ENCODE measurements at places on chromosomes 7 and 10.

DNA sequence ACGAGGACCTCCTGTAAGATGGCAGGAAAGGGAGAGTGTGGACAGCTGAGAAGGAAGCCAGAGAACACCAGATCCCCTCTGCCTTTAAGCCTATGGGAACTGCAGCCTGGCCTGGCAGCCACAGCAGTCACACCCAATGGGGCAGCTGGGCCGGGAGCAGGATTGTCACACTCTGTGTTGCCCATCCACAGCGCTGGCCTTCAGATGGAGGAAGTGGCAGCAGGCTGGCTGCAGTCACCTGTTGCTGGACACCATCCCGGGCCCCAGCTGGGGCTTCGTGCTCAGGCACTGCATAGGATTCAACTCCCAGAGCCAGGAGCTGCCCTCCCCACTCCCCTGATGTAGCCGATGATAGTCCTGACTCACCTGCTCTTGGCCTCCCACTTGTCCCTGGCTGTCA is 114.4 kb downstream of the COL13A1 start:
- no peak for DNase-seq

GRCh38 chr7:148547951-148548350 is 42.6 kb upstream of the C7orf33 start:
- no peak for DNase-seq

DNA sequence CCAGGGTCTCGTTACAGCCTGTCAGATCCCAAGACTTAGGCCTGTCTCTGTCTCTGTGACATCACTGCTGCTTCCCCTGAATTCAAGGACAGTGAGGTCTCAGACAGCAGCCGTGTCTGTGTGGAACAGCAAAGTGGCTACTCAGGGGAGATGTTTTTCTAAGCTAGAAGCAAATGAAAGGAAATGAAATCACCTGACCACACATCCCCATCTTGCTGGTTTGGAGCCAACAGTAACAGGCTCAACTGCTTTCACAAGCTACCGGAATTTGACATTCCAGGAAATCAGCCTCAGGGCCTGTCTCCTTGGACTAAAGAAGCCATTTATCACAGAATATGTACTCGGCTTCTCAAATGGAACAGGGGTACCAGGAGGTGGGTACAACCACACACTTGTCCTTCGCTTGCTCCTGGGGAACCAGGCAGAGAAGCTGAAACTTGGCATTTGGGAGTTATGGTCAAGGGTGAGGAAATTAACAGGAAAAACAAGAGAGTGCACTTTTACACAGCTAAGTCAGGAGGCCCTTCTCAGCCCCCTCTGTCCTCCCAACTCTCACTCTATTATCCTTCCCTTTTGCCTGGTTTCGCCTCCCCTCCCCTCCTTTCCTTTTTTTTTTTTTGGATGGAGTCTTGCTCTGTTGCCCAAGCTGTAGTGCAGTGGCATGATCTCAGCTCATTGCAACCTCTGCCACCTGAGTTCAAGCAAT is 73.2 kb downstream of the SPDYE5 start:
- DNase-seq: no peak

GRCh38 chr7:80731281-80731680 is 92.8 kb downstream of the CD36 start:
- no peak for DNase-seq

DNA sequence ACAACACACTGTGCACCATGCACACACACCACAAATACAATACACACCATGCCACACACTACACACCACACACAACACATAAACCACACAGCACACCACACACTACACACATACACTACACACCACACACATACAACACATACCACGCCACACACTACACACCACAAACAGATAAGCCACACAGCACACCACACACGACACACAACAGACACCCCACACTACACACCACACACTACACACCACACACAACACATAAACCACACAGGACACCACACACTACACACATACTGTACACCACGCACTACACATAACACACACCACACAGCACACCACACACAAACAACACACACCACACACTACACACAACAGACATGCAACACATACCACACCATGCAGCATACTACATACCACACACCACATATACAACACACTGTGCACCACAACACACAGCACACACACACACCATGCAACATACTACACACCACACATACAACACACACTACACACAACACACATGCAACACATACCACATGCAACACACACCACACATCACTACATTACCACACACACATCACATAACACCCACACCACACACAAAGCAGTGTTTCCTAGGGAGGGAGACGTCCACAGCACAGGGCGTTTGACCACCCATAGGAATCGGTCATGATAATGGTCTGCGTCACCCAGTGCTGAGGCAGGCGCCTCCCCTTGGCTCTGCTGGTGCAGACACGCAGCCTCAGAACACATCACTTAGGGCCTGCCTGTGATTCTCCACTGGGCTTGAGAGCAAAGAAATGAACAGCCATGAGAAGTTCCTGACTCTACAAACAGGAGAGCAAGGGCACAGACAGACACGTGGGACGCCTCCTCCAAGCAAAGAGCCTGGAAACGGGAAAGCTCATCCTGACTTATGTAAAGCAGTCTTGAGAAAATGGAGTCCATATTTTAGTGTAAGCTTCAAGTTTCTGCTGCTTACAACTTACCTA is 458.3 kb downstream of the PTPRN2 start:
- DNase-seq: no peak

DNA sequence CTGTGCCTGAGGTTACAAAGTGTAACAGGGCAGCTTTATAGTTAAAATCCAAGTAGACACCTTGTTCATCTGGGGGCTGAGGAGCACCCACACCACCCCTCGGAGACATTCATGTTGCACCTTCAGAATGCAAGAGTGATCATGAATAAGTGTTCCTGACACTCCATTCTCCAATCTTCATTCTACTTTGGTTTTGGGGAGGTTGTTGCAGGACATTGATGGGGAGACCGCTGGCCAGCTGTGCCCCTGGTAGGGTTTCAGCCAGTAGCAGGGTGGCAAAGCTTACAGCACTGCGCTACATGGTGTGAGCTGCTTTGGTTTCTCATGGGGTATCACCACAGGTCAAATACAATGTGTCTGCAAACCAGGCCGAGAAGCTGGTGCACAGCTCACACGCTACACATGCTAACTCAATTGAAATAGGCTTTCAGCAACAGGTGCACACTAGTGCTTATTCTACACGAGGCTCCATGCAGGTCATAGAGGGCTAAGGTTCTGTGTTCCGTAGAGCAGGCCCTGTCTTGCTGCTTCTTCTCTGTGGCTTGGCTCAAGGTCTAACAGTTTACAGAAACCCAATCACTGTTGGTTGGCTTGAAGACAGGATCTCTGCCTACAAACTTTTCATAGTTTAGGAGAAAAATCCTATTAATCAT is 317.4 kb upstream of the ZNF32 start:
- DNase-seq: no peak

DNA sequence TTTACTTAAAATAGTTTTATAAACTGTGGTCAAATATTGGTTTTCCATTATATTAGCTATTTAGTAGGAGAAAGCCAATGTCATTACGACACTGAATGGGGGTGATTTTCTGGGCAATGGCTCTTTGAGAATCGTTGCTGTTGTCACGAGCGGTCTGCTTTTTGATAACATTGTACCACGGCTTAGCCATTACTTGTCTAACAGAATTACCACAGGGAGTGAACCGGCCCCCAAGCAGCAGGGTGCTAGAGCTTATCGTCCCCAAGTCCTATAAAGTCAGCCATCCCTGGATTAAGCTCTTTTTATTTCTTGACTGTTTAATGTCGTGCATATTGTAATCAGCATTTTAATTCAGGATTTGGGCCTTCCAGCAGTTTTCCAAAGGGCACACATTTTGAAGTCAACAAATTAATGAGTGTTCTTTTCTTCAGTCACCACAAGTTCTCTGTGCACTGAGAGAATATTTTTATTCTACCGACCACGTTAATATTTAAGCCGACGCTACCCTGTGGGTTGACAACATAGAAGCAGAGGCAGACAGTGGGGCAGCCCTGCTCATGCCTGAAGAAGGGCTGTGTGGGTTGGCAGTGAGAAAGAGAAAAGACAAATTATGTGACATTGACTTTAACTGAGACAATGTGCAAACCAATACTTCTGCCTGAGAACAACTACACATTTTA is 125.8 kb downstream of the ICA1 start:
- DNase-seq: no peak

- DNase-seq: no peak
Observed at GRCh38 chr7:45171946-45172345, 14.4 kb downstream of the RAMP3 start.

DNA sequence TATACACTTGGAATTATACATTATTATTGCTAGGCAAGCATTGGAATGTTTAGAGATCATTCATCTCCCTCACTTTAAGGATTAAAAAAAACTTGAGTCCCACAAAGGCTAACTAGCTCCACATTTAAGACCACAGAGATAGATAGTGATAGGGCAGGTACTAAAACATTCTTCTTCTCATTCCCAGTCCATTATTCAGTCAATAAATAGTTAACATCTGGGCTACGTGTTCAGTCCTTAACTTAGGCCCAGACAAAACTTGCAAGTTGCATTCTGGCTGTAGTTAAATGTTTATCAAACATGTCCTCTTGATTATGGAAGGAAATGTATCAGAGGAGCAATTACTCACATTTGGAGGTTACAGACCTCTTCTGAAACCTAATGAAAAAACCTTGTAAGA is 2.4 kb downstream of the GNG11 start:
- DNase-seq: no peak

GRCh38 chr7:98240961-98241673 is 10.9 kb downstream of the TECPR1 start:
- no peak for DNase-seq

- no peak for DNase-seq
Observed at GRCh38 chr10:86553639-86554038, 32.0 kb upstream of the WAPL start.

GRCh38 chr7:159007996-159008389 is 136.7 kb downstream of the VIPR2 start:
- DNase-seq: no peak

DNA sequence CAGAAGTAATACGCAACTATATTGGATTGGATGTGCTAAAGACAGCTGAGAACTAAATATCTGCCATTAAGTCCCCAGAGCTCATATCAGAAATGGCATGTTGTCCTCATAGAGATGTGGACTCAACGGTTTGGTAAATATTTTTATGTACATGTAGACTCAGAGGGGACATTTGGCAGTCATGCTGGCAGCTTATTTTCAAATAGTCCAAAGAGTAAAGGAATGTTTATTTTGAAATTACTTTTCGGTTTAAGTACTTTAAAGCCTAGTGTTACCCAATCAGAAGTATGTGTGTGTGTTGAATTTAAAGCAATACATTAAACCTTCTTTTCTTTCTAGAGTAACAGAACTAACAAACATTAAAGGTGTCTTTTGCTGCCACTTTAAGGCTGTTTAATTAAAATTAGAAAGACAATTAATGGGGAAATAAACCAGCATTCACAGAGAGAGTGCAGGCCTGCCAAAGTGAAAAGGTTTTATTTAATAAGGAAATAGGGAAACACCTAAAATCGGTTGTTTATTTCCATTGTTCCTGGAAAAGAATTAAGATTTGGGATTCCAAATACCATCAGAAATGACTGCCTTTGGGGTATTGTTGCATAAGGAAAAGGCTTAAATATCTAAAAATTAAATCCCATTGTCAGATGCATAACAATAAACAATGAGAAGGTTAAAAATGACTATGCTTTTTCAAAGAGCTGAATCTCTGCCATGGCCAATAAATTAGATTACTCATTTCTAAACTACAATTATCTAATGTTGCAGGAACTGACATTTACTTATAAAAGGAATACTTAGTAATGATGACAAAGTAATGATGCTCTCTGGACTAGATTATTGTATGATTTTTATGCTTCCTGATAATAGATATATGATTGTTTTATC is 113.4 kb upstream of the AHR start:
- DNase-seq: no peak

GRCh38 chr10:53918755-53919154 is 882.3 kb downstream of the PCDH15 start:
- no peak for DNase-seq

DNA sequence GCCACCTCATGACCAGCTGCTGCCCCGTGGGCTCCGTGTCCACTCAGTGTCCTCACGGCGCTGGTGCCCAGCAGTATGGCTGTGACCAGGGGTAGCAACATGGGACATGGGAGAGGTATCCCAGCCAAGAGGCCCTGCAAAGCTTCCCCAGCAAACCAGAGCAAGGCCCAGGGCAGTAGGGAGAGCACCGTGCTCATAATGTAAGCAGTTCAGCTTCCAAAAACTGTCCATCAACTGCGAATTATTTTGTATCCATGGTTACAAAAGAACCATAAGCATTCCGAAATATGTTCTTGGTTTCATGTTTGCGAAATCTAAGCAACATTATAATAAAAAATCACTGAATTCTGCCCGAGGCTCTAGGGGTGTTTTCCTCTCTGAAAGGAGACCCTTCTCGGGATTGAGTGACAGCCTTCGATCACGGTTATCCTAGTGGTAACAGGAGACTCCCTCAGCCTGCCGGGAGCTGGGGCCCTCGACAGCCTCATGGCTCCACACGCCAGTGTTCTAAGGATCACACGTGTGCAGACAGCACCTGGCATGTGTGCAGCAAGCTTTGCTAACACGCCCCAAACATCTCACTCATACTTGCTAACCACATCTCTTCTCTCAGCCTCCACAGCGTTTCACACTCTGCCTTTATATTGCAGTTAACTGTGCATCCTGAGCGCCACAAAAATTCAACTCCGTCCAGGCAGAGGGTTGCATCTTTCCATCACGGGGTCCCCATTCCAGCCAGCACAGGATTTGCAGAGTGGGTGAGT is 117.6 kb downstream of the DIP2C start:
- DNase-seq: no peak

DNA sequence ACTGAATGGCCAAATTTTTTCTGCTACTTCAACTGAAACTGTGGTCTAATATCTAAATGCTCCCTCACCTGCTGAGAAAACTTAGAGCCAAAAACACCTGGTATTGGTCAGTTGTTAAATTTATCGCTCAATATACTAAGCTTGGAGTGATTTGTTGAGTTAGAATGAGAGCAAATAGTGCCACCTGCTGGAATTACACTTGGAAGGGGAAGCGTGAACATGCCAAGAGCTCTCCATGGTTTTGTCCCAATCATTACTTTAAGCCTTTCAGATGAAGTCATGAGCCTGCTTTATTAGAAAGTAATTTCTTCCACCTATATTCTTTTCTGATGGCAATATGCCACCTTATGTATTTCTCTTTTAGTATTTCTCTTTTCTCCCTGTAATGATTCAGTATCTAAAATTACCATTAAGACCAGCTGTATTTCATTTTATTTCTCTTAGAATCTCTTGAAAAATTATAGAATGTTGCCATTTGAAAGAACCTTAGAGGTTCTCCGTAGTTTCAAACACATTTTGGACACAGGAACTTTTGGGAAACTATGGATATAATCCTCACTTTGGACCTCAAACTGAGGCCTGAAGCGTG is 447.8 kb upstream of the C7orf33 start:
- no peak for DNase-seq

- DNase-seq: no peak
Observed at GRCh38 chr7:23622506-23622925, 25.3 kb downstream of the CCDC126 start.

Data from stimulated activated CD4-positive, alpha-beta T cell treated with anti-CD3 and anti-CD28 coated beads, Interleukin-4, amount 100 ng/mL, for 4 hours (primary cell).